Hair follicle dermal papilla cell (primary cell): ENCODE measurements at places on chromosomes 1 and 21. TPM values are rescaled to one million over a fixed set of nuclear protein-coding genes. Genes with fewer than 3 reads are reported as not detected.

Gene CA6
- not detected in 2 replicates for total RNA-seq

Gene MAD2L2
- total RNA-seq: 22.3 and 32.0 TPM in 2 replicates

Gene IL12RB2
- not detected in 2 replicates for total RNA-seq

Gene LAMB3
- total RNA-seq: 4.5 and 13.0 TPM in 2 replicates
